ENCODE measurements at places on chromosomes 3 and 15.

- peak; percentile 2 for DNase-seq
Observed at GRCh38 chr15:49815950-49816349, 195.1 kb downstream of the DTWD1 start.

- peak; percentile 39 for DNase-seq
Observed at GRCh38 chr3:51967384-51968169, at the start of gene PCBP4. PCBP4 (minus strand) TSS chr3:51967454; CDS start chr3:51961240, 6,214 bp downstream.

DNA sequence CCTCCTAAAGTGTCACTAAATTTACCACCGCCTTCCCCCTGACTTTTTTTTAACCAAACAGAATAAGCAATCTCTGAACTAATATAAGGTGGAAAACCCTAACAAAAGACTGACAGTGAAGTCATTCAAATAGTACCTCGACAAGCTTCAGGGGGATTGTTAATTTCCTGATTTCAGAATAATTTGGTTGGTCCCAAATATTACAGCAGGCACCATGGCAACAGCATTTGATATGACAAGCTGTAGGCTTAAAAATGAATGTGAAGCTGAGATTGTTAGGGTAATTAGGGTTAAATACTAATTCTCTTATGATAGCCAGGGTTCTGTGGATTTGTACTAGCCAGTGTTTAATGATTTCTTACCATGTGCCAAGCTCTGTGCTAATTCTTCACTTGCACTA, 63.5 kb upstream of the GOLGA8B start:
- DNase-seq = no peak

DNA sequence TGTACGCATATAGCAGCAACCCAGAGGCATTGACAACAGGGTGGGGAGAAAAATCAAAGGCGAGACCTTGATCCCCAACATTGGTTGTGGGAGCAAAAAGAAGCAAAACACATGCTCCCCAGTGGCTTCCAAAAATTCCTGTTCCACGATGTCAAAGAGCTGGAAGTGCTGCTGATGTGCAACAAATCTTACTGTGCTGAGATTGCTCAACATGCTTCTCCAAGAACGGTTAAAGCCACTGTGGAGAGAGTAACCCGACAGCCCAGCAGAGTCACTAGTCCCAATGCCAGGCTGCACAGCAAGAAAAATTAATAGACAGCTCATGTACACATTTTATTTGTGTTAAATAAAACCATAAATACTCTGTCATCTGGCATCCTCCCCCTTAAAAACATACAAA, 179.9 kb upstream of the PFN2 start:
- DNase-seq = no peak

GRCh38 chr3:68986496-68987208, 26.8 kb downstream of the EOGT start:
- no peak for DNase-seq
